ENCODE measurements at places on chromosomes 16 and 17. TPM values are rescaled to one million over a fixed set of nuclear protein-coding genes. Genes with fewer than 3 reads are reported as not detected.

- H3K4me3 ChIP-seq, result peak overlapping the region; percentile 30
- no peaks in the 10 kb centered on the region for H3K27me3 ChIP-seq
- no peak overlapping the region for H3K27ac ChIP-seq
- no peaks in the 10 kb centered on the region for H3K36me3 ChIP-seq
- H3K4me1 ChIP-seq, result peaks cover 14% of the 10 kb centered on the region
Measured at GRCh38 chr16:28936784-28937155, 5.0 kb downstream of the CD19 start.

DNA sequence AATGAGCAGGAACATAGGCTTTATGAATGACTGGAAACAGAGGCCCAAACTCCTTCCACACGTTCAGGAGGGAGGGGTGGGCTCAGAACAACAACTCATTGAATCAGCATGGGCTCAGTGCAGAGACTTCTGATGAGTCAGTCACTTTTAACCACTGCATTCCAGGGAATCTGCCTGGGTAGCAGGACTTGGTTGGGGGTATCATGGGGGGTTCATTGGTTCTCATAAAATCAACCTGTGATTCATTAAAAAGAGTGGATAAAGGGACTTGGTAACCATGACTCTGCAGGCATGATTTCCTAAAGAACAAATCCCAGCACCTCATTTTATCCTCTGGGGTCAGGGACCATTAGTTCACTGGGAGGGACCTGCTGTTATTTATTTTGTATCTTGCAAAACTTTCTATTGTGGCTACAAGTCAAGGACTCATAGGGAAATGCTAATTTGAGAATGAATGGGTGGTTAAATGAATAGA is 13.8 kb downstream of the ITGB3 start:
- no peak overlapping the region for H3K4me3 ChIP-seq
- H3K4me1 ChIP-seq, result no peaks in the 10 kb centered on the region
- H3K27me3 ChIP-seq, result no peaks in the 10 kb centered on the region
- no peak for DNase-seq
- no peak overlapping the region for H3K27ac ChIP-seq

- no peaks in the 10 kb centered on the region for H3K27me3 ChIP-seq
- peak overlapping the region; percentile 57 for H3K27ac ChIP-seq
- peaks cover 15% of the 10 kb centered on the region for H3K4me1 ChIP-seq
- DNase-seq, result no peak
Measured at GRCh38 chr16:57985204-57986181, 14.6 kb upstream of the CNGB1 start.

DNA sequence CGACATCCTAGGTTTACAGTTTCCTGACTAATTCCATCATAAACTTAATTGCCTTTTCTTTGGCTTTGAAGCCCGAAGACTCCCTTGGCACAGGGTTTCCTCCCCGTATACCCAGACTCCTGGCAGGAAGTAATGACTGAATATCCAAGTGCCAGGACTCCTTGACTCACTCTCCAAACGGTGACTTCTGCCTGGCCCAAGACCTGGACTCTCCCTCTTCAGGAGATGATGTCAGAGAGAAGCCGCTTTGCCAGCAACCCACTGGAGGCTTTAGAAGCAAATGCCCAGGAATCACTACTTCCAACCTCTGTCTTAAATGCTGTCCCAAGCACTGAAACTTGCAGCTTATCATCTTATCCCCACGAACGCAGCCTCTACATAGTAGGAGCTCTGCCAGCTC is 146.5 kb downstream of the RGS9 start:
- no peak overlapping the region for H3K27ac ChIP-seq
- no peaks in the 10 kb centered on the region for H3K36me3 ChIP-seq
- H3K4me3 ChIP-seq, result no peak overlapping the region
- no peaks in the 10 kb centered on the region for H3K27me3 ChIP-seq

DNA sequence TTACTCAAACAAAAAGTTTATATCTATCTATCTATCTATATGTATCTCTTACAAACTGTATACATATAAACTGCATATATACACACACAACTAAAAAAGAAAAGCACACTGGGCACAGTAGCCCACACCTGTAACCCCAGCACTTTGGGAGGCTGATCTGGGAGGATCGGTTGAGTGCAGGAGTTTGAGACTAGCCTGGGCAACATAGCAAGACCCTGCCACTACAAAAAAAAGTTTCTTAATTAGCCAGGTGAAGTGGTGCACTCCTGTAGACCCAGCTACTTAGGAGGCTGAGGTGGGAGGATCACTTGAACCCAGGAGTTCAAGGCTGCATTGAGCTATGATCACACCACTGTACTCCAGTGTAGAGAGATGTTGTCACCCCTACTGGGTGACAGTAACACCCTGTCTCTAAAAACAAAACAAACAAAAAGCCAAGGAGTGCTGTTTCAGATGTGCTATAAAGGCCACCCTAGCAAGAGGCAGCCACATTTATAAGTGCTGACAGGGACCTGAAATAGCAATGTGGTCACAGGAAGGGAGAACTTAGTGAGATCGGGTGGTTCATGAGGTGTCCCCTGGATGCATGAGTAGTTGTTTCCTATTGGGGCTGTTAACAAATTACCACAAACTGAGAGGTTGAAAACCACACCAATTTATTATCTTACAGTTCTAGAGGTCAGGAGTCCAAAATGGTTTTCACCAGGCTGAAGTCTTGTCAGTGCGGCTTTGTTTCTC is 4.8 kb downstream of the CD2BP2 start:
- H3K4me1 ChIP-seq, result peaks cover 16% of the 10 kb centered on the region
- DNase-seq, result no peak
- no peak overlapping the region for H3K27ac ChIP-seq
- H3K36me3 ChIP-seq, result peaks cover 33% of the 10 kb centered on the region
- H3K4me3 ChIP-seq, result no peak overlapping the region

DNA sequence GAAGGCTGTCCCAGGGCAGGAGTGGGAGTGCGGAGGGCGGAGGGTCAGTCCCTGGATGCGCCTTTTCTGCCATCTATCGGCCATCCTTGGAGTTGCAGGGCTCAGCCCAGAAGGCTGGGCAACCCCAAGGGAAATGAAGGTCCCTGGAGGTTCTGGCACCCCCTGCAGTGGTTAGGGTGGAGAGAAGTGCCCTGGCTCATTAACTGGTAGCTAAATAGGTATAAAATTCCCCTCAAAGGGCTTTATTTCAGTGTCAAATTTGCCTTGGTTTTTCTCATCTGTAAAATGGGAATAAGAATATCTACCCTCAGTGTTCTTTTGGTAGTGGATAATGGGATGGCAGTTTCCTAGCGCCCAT is 22.4 kb downstream of the C17orf75 start:
- peaks cover 14% of the 10 kb centered on the region for H3K4me1 ChIP-seq
- H3K4me3 ChIP-seq, result no peak overlapping the region
- DNase-seq, result peak; percentile 62
- H3K27me3 ChIP-seq, result no peaks in the 10 kb centered on the region

DNA sequence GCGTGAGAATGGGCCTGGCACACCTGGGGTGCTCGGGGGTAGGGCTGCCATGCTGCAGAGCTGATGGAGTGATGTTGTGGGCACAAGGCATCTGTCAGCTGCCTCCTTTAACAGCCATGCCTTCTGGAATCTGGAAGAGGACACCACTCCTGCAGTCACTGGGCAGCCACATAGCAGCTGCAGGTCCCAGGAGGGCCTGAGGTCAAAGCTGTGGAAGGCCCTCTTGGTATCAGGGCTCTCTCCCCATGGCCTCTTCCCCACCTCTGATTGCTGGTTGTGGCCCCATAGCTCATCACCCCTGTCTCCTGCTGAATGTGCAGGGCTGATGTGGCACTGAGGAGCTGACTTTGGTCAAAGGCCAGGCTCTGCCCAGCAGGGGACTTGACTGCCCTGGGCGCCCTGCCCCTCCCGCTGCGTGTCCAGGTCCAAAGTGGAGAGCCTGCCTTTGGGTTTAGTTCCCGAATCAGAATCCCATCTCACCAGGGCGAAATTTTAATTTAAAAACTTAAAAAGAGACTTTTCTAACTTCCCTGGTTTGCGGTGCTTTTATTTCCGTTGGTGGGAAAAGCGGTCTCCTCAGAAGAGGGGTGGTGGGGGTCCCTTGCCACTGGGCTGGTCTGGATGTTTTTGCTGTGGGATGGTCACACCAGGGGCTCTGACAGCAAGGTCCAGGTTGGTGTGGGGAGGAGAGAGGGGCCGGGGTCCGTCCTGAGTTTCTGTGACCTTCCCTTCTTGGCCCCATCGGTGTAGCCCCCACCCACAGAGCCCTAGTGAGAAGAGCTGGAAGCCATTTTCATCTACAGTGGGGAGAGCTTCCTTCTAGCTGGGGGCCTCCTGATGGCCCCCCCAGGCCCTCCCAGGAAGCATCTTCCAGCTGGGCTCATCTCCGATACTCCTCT is 5.9 kb downstream of the UBALD2 start:
- no peaks in the 10 kb centered on the region for H3K27me3 ChIP-seq
- no peak for DNase-seq
- peaks cover 24% of the 10 kb centered on the region for H3K36me3 ChIP-seq
- no peak overlapping the region for H3K4me3 ChIP-seq
- peaks cover 85% of the 10 kb centered on the region for H3K4me1 ChIP-seq

- H3K4me1 ChIP-seq, result no peaks in the 10 kb centered on the region
- no peak for DNase-seq
- no peak overlapping the region for H3K4me3 ChIP-seq
Measured at GRCh38 chr16:68734782-68735181, 2.3 kb upstream of the CDH1 start.

GRCh38 chr17:48545022-48545375 is at the start of gene HOXB2:
TSS of gene HOXB2 (minus strand) at chr17:48545109. CDS start at chr17:48544911, 198 bp downstream.
- no peak for DNase-seq
- H3K27me3 ChIP-seq, result no peaks in the 10 kb centered on the region
- peak within 1 kb of the TSS; percentile 86 for H3K27ac ChIP-seq
- peak within 1 kb of the TSS; percentile 86 for H3K4me3 ChIP-seq
- no peaks in the 10 kb centered on the region for H3K36me3 ChIP-seq

GRCh38 chr17:80517641-80518040 is 27.0 kb upstream of the RPTOR start:
- H3K27me3 ChIP-seq, result no peaks in the 10 kb centered on the region
- H3K4me1 ChIP-seq, result no peaks in the 10 kb centered on the region
- no peak for DNase-seq
- H3K36me3 ChIP-seq, result no peaks in the 10 kb centered on the region
- no peak overlapping the region for H3K4me3 ChIP-seq

DNA sequence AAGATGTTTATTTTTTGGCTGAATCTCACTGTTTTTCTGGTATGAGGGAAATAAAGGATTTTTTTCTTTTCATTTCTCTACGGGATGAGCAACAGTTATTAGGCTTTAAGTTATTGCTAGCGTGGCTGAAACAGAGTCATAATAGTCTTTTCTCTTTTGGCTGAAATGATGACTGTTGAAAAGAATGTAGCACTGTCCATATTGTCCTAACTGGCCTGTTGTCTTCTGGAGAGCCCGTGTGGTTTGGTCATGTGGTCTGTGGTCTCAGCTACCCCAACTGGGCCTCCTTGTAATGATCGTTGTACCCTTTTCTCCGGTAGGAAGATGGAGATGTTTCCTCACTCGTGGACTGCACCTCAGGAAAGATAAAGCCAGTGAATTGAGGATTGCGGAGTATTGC is 36.6 kb downstream of the EPN2 start:
- H3K36me3 ChIP-seq, result no peaks in the 10 kb centered on the region
- H3K27me3 ChIP-seq, result no peaks in the 10 kb centered on the region
- H3K4me3 ChIP-seq, result no peak overlapping the region
- H3K27ac ChIP-seq, result no peak overlapping the region
- H3K4me1 ChIP-seq, result no peaks in the 10 kb centered on the region

GRCh38 chr17:65977041-65977440 is 214.9 kb downstream of the CEP112 start:
- no peak overlapping the region for H3K27ac ChIP-seq
- no peak overlapping the region for H3K4me3 ChIP-seq
- H3K27me3 ChIP-seq, result no peaks in the 10 kb centered on the region
- no peaks in the 10 kb centered on the region for H3K4me1 ChIP-seq
- no peaks in the 10 kb centered on the region for H3K36me3 ChIP-seq

- DNase-seq, result no peak
- no peaks in the 10 kb centered on the region for H3K27me3 ChIP-seq
- H3K36me3 ChIP-seq, result no peaks in the 10 kb centered on the region
- H3K4me3 ChIP-seq, result no peak overlapping the region
- H3K27ac ChIP-seq, result no peak overlapping the region
Measured at GRCh38 chr17:73384926-73385325, 73.1 kb upstream of the CDC42EP4 start.

GRCh38 chr17:79101111-79101673 is 26.6 kb downstream of the ENGASE start:
- H3K4me3 ChIP-seq, result no peak overlapping the region
- H3K27me3 ChIP-seq, result peaks cover 5% of the 10 kb centered on the region
- H3K27ac ChIP-seq, result no peak overlapping the region
- no peak for DNase-seq

DNA sequence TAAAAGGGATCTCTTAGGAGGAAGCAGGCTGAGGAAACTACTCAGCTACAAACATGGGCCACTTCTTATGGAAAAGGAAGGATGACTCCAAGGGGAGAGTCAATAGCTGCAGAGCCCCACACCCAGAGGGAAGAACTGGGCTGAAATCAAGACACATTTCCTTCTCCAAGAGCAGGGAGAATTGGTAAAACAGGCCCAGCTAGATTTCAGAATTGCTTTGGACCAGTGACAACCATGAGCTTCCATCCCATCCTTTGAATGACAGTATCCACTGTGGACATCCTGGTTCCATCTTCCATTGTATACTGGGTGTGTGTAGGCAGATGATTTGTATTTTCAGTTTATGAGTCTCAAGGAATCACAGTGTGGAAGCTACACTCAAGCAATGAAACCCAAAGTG is 267.5 kb downstream of the IRF8 start:
- no peak overlapping the region for H3K27ac ChIP-seq
- no peaks in the 10 kb centered on the region for H3K27me3 ChIP-seq
- no peaks in the 10 kb centered on the region for H3K36me3 ChIP-seq

DNA sequence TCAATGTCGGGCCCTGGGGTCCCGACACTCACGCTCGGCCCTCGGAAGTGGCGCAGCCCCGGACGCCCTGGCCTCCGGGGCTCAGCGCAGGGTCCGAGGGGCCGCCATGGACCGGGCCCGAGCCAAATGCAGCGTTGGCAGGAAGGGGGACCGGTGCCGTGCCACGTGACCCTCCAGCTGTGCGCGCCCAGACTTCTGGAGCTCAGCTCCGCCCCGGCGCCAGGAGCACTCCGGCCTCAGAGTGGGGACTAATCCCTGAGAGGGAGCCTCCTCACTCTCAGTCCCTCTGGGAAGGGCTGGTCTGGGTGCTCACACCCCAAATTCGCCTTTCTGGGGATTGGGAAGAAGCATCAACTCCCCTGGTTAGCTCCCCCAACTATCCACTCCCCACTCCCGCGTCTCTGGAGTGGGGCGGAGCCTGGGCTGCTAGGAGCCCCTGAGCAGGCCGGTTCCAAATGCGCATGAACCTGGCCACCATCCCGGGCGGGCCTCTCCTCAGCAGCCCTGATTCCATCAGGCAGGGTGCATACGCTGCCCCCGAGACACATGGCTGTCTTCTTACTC is at the start of gene B3GNT9:
Gene B3GNT9, minus strand, starts transcription at position 166 of the 564 bp plus-strand sequence. CDS start 513 bp downstream, outside the sequence.
- no peaks in the 10 kb centered on the region for H3K27me3 ChIP-seq
- H3K36me3 ChIP-seq, result peaks cover 2% of the 10 kb centered on the region
- peaks cover 33% of the 10 kb centered on the region for H3K4me1 ChIP-seq

- no peaks in the 10 kb centered on the region for H3K36me3 ChIP-seq
- H3K4me1 ChIP-seq, result peaks cover 8% of the 10 kb centered on the region
- DNase-seq, result no peak
- no peak overlapping the region for H3K4me3 ChIP-seq
- H3K27ac ChIP-seq, result no peak overlapping the region
Measured at GRCh38 chr17:48016112-48016511, 21.5 kb downstream of the COPZ2 start.

Gene LRRC37B
- 58.0 TPM for total RNA-seq

Gene ITGAD
- total RNA-seq, result not detected

Gene OR2C1
- total RNA-seq, result not detected

Gene GAST
- total RNA-seq, result not detected

Gene P2RX5
- 16.0 TPM for total RNA-seq

Gene CETP
- total RNA-seq, result not detected

Gene FOXN1
- not detected for total RNA-seq

Gene ASPA
- total RNA-seq, result not detected

Gene LITAFD
- not detected for total RNA-seq

Gene EPN3
- total RNA-seq, result not detected

Gene NOG
- 16.2 TPM for total RNA-seq

Gene CLEC18C
- 1.0 TPM for total RNA-seq

Gene C1QL1
- not detected for total RNA-seq

Gene NPIPA7
- total RNA-seq, result 10.3 TPM

Gene SLC5A11
- total RNA-seq, result 0.70 TPM

Measured in CD4-positive, alpha-beta memory T cell (primary cell).